Kidney epithelial cell (primary cell): ENCODE measurements at places on chromosomes 3 and 15.

- no peak for DNase-seq
These were observed 280.6 kb downstream of the ROBO2 start for GRCh38 chr3:77320514-77320913.

GRCh38 chr3:157370867-157371266 is 65.8 kb upstream of the PTX3 start:
- DNase-seq = no peak

- no peak for DNase-seq
These were observed 97.8 kb downstream of the LARS2 start for GRCh38 chr3:45486136-45486535.

DNA sequence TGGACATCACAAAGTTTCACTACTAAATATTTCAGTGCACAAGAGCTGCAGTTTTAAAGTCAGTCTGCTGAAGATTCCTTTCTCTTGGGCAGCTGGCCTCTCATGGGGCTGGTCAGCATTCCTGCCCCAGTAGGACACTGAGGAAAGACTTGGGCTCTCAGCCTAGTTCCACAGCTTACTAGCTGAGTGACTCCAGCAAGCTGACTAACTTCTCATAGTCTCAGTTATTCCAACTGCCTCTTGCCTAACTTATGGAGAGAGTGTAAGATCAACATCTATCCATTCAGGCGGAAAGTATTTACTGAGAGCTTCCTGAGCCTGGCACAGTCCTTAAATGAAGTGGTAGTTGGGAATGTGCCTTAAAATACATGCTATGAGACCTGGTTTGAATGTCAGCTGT is 27.0 kb downstream of the TM4SF4 start:
- DNase-seq = peak; percentile 89

GRCh38 chr15:70795311-70795665 is 31.9 kb upstream of the UACA start:
- peak; percentile 92 for DNase-seq

GRCh38 chr15:52100807-52101442 is 11.7 kb downstream of the BCL2L10 start:
- peak; percentile 69 for DNase-seq

DNA sequence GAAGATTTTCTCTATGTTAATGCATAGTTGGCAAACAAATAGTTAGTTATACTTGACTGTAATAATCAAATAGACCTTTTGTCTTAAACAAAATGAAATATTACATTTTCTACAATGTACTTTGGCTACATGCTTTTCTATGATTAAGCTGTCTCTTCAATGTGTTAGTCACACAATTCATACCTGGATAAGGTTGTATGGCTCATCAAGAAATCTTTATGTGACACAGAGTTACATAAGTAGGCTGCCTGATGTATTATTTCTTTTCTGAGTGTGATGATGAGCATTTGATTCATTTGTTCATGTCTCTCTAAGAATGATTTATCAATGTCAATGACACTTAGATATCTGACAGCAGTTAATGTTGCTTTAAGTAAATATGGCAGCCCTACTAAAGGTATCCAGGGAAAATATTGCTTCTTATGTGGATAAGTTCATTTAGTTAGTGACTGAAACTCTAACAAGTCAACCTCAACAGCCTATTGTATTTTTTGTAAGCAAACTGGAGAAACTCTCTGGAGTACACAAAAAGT is 157.4 kb upstream of the SOX2 start:
- no peak for DNase-seq

- DNase-seq = no peak
These were observed 249.9 kb upstream of the TLE3 start for GRCh38 chr15:70347321-70348225.

GRCh38 chr3:30085486-30085885 is 520.9 kb upstream of the TGFBR2 start:
- DNase-seq = no peak

DNA sequence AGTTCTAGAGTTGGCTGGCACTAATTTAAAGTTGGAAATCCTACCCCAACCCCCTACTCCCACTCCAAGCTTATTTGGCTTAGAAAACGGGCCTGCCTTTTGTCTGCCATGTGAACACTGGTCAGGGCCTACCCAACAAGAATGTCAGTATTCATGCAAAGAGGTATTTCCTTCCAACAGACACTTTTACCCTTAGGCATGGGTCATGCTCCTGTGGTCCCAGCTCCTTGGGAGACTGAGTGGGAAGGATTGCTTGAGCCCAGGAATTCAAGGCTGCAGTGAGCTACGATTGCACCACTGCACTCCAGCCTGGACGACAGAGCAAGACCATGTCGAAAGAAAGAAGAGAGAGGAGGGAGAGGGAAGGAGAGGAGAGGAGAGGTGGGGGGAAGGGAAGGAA is 137.5 kb upstream of the LRTM1 start:
- no peak for DNase-seq

- no peak for DNase-seq
These were observed 95.2 kb downstream of the PLSCR2 start for GRCh38 chr3:146374146-146374545.

- DNase-seq = no peak
These were observed 43.8 kb downstream of the PLCL2 start for GRCh38 chr3:16928386-16929132.

DNA sequence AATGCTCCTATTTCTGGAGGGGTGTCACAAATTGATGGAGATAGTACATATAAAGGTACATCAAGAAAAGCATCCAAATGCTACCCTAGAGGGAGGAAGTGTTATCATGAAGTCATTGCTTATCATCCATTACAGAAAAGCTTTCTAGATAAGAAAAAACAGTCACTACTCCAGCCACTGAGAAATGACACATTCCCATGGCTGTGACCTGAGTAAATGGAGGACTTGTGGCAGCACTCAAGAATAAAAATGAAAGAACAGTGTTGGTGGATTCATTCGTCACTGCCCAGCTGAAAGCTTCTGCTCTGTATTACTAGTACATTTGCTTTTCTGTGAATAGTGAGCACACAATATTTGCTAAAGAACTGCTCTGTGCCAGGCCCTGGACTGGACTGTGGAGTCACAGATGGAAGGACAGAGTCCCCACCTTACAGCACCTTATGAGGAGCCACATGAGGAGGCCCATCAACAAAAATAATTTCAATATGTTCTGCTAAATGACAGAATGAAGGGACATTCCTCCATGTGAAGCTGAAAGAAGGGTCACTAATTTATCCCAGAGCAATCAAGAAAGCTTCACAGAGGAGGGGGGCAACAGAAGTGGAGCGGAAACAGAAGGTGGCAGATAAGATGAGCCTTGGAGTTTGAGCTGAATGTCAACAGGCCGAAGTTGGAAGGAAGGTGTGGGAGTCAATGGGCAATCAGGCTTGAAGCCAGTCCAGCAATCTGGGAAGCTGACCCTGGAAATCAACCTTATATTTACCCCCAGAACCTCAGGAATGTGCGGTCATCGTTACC is 343.5 kb upstream of the TRIM42 start:
- DNase-seq = peak; percentile 29

DNA sequence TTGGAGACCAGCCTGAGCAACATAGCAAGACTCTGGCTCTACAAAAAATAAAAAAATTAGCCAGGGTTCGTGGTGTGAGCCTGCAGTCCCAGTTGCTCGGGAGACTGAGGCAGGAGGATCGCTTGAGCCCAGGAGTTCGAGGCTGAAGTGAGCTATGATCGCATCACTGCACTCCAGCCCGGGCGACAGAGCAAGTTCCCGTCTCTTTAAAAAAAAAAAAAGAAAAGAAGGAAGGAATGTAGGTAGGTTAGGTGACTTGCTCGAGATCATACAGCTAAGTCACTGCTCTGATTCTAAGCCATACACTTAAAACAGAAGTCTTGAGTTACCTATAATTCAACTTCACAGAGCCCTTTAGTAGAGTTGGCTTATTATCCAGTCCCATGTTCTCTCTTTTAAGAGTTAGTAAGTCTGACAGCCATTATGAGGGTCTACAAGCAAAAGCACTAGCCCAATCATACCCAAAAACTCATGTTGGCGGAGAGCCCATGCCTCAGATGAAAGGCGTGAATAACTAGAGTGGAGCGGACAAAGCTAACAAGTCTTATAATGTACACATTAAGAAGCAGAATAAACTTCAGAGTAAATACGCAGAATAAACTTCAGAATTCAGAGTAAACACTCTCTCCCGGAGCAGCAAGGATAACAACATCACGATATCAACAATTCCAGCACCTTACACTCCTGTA is 768 bp downstream of the AAGAB start:
- DNase-seq = no peak

DNA sequence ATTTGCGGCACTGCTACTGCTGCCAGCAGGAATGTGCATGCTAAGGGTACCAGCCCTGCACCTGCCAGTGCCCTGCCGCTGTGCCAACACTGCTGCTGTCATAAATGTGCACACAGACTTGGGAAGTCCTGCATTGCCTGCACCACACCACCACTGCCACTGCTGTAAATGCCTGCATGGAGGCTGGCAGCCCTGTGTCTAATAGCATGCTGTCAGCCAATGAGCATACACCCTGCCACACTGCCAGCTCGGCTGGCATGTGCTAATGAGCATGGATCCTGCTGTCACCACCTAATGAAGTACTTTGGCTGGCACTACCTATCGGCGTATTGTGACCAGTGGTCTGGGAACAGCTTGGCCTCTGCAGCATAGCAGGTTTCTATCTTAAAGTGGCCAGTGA is 981.8 kb upstream of the GBE1 start:
- no peak for DNase-seq

DNA sequence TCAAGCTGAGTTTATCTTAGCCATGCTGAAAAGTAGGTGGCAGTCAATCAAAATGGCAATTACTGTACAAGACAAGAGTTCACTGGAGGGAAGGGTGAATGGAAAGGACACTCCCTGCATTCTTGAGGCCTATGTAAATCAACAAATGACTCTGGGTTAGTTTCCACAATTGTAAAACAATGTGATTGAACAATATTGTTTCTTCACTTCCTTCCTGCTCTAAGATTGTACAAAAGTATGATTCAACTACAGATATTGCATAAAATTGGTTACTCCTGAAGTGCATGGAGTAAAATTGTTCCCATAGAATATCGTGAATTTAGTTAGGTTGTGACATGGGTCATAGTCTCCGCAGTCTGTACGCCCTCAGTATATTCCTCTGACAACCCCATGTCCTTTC is 277.6 kb downstream of the LPP start:
- peak; percentile 12 for DNase-seq

DNA sequence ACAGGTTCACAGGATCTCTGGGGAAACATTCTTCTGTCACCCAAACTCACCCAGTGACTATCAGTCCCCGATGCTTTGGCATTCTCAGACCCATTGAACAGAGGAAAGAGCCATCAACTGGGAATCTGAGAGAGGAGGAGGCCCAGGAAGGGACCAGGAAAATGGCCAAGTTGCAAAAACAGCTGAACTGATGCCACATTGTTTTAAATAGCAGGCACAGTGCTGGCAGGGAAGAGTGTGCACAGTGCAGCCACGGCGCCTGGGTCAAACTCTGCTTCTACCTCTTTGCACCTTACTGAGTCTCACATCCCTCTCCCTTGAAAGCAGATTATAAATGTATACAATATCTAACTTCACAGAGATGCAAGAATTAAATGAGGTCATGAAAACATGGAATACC is 66.4 kb downstream of the SRGAP3 start:
- DNase-seq = no peak

GRCh38 chr15:57667171-57667849 is 39.2 kb upstream of the POLR2M start:
- peak; percentile 55 for DNase-seq
